ENCODE measurements at places on chromosomes 1 and 21.

DNA sequence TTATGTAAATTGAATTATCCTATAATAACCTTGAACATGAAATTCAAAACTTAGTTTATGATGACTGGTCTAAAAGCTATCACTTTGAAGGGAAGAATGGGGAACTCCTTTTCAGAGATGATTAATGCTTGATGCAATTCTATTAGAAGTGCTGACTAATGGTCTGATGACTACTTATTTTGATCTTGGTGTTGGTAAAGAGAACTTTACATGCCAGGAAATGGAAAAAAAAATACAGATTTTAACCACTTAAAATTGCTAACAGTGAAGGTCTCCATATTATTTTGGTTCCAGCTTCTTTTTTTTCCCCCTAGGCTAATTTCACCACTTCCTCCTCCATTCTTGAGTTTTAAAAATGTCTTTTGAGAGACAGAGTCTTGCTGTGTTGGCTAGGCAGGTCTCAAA, 22.9 kb downstream of the S1PR1 start:
- DNase-seq, result no peak

- no peak for DNase-seq
These were observed 10.1 kb upstream of the CITED4 start for GRCh38 chr1:40872276-40872675.

GRCh38 chr1:157566484-157567300, 14.4 kb upstream of the FCRL5 start:
- no peak for DNase-seq

DNA sequence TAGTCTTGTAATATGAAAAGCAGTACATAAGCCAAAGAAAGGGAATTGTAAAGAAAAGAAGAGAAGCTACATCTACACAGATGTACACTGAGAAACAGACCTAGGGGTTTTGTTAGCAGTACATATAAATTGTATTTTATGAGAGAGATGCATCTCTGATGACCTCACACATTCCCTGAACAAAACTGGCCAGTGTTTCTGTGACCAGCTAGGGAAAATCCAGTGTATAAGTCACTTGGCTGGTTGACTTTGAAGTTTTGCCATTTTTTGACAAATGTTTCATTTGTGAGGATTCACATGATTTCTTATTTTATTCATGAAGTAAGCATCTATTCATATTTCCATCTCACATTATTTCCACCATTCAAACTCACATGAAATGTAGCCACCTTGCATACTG, 28.3 kb upstream of the DYNLT5 start:
- DNase-seq, result no peak

DNA sequence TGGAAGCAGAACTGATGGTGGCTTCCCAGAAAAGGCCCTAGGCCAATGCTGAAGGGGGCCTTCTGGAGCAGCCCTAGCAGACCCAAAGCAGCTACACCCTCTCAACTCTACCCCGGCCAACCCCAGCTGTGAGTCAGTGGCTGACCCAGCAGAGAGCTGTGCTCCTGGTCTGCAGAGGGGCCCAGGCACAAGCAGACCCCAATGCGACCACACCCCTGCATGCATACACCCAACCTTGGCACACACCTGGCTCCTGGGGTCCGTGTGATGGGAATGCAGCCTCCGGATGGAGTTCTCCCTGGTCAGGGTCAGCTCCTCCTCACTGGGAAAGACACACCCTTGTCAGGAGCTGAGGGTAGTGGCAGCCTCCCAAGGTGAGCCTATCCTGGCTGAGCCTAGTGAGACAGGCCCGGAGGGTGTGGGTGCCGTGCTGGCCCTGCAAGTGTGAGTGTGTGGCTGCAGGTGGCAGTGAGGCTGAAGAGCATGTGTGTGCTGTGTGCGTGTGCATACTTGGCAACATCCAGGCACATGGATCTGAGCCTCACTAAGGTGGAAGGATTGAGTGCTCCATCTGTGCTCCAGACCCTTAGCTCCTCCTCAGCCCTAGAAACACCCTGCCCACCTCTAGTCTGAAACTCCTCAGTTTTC, 3.9 kb upstream of the ARHGAP30 start:
- no peak for DNase-seq

GRCh38 chr1:97365026-97365425, 555.8 kb downstream of the DPYD start:
- no peak for DNase-seq

GRCh38 chr1:231318568-231318967, 19.1 kb downstream of the EXOC8 start:
- DNase-seq, result no peak

GRCh38 chr21:26169611-26170470, 729 bp downstream of the APP start:
- DNase-seq, result no peak

- DNase-seq, result no peak
These were observed 7.8 kb upstream of the GPR61 start for GRCh38 chr1:109531826-109532364.

DNA sequence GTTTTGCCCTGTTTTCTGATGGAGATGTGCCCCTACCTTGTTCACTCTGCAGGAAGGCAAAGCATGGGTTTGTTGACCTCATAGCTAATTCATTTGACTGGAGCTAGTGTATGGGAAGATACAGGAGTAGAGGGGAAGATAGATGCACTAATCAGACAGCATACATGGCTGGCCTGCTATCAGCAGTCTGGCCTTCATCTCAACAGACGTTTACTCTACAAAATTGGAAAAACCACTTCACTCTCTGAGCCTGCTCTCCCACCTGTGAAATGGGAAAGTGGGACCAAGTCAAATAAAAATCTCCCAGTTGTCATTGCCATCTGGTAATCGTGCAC, 235.2 kb upstream of the RAB4A start:
- no peak for DNase-seq

DNA sequence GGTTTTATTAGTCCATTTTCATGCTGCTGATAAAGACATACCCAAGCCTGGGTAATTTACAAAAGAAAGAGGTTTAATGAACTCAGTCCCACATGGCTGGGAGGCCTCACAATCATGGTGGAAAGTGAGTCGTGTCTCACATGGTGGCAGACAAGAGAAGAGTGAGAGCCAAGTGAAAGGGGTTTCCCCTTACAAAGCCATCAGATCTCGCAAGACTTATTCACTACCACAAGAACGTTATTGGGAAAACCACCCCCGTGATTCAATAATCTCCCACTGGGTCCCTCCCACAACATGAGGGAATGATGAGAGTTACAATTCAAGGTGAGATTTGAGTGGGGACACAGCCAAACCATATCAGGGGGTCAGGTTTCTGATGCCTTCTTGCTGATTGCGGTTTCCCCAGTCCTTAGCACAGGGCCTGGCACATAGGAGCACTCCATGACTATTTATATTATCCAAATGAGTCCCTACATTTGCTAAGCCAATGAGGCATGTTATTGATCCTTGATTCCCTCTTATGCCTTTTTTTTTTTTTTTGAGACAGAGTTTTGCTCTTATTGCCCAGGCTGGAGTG, 35.3 kb upstream of the PAXBP1 start:
- DNase-seq, result no peak

DNA sequence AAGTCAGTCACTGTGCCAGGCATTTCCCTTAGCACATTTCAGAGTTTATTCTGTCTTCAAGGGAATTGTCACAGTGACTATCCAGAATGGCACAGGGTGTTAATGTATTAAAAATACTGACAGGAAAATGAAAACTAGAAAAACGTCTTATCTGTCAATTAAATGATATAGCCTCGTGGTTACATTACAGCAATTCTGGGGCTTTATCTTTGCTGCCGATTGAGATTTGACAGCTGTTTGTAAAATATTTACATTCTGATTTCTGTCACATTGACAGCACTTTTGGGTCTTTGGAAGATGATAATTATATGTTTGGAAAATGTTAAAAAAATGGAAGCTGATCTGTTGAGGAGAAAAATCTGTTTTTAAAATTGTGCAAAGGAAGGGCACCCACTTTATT, 250.0 kb downstream of the CHRM3 start:
- DNase-seq, result no peak

DNA sequence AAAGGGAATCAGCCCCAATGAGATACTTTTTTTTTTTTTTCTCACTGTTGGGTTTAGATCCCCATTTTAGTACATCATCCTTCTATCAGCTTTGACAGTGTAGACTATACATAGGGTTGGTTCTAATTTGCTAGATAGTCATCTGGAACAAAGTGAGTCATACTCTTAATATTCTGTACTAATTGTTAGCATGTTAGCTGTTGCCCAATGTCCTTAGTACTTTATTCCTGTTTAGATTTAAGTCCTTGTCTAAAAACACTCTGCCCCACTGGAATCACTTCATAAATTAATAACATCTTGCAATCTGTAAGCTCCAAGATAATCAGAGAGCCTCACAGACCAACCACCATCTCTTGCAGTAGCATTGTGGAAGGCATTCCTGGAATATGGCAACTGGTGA, 209.8 kb upstream of the KIAA0040 start:
- no peak for DNase-seq

- DNase-seq, result no peak
These were observed 21.2 kb downstream of the PRRX1 start for GRCh38 chr1:170685166-170685565.

DNA sequence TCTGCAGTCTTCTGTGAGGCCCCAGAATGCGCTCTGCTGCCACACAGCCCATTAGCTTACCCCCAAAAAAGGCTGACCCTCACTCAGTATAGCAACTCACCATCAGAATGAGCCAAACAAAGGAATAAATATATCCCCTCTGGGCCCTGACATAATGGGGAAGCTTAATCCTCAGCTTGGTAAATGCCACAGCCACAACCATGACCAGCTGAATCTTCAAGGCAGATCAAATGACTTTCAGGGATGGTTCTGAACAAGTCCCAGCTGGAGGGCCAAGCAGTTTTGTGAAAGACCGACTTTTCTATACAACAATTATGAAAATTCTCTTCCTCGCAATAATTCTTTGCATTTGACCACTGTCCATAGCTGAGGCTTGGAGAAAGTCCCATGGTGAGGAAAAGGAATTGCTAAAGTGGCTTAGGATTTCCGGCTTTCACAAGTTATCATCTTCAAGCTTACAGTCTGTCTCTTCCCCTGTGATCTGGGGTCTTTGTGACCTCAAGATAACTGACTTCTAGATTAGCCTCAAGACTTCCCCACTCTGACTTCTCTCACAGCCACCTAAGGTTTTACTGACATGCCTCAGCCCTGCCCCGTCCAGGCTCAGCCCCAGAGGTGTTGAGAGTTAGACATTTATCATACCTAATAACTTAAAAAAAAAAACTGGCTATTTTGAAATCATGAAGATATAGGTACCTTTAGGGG, 47.8 kb upstream of the PBX1 start:
- DNase-seq, result no peak

DNA sequence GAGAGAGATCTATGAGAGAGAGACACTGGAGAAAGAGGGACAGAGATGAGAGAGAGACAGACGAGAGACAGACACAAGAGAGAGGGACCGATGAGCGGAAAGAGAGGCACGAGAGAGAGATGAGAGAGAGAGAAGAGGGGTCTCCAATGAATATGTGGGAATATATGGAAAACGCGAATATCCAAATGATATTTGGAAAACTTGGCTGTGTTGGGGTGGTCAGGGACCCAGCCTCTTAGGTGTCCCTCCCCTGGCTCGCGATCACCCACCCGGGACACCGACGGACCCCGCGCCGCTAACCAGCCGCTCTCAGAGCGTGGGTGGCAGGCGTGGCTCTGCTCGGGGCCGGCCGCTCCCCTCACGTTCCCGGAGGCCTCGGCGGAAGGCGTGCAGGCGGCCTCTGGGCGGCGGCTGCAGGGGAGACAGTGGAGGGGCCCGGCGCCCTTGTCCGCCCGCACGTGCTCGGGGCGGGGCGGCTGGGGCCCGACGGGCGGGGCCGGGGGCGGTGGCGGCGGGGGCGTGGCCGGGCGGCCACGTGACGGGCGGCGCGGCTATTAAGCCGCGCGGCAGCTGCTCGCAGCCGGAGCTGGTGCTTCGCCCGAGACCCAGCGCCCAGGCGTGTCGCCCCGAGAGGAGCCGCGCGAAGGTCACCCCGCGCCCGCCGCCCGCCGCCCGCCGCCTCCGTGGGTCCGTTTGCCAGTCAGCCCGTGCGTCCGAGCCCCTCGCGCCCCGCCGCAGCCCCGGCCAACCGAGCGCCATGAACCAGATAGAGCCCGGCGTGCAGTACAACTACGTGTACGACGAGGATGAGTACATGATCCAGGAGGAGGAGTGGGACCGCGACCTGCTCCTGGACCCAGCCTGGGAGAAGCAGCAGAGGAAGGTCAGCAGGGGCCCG, at the start of gene ACTN2:
TSS of gene ACTN2 (plus strand) at position 583 of the 898 bp plus-strand sequence. CDS start at position 758, 175 bp downstream.
- DNase-seq, result peak; percentile 33

DNA sequence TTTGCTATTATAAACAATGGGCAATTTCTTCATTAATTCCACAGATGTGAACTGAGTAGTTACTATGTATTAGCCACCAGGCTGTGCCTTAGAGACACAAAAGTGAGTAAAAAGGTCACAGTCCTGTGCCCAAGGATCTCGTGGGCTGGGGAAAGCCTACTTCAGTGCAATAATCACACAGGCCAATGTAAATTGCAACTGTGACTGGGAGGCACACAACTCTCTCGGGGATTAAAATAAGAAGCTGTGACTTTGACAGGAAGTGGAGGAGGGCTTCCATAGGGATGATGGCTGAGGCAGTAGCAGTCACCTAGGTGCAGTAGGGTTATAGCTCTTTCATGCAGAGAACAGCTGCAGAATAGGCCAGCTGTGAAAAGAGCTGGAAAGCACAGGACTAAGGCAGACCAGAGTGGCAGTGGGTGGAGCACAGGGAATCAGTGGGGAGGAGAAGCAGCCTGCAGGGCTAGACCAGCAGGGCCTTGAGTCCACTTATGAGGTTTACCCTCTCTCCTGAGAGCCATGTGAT, 121.9 kb downstream of the MAB21L3 start:
- no peak for DNase-seq

- no peak for DNase-seq
These were observed 39.3 kb downstream of the CRP start for GRCh38 chr1:159675046-159675445.

DNA sequence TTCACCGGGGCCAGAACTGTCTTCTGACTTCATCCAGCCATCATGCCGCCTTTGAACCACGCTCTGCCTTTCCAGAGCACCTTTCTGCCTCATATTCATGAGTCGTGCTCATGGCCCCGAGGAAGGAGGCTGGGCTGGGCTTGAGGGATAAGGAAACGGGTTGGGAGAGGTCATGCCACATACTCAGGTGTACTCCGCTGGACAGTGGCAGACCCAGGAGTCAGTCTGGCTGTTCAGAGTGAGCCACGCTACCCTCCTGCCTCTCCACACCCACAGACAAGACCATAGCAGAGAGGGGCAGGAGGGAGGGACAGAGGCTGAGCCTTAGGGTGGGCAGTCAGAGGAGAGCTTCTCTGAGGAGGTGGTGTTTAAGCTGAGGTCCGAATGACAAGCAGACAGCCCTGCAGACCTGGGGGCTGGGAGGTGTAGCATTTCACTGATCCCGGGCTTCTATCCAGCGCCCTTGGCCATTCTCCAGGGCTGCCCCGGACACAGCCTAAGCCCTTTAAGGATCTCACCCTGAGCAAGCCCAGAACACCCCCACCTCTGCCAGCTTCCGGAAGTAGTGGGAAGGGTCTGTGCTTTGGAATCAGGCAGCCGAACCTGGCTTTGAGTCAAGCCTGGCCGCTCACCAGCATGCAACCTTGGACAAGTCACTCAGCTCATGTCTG, 102.3 kb downstream of the LACTBL1 start:
- no peak for DNase-seq

Measured in activated CD8-positive, alpha-beta memory T cell treated with anti-CD3 and anti-CD28 coated beads for 1 hour (primary cell).